ENCODE measurements at places on chromosomes 2 and 18.

DNA sequence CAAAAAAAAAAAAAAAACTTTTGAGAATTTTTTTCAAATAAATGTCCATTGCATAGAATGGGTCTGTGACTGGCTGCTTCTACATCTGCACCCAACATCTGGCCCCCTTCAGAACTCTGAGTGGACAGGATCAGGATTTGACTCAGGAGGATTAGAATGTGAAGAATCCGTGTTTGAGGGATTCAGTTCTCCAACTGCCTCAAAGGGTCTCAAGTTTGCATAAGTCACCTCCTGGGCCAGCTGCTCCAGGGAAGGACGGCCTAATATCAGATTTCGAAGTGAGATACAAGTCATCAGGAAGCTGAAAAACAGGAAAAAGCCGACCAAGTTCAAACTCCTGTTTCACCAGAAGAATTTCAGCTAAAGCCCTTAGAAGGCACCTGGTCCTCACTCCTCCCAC is 10.9 kb downstream of the MAT2A start:
- no peak for DNase-seq

GRCh38 chr2:12488352-12489318 is 228.1 kb upstream of the TRIB2 start:
- DNase-seq, result no peak

- DNase-seq, result no peak
Measured at GRCh38 chr2:124317628-124318027, 292.5 kb downstream of the CNTNAP5 start.

GRCh38 chr2:5507367-5507766 is 184.8 kb upstream of the SOX11 start:
- DNase-seq, result no peak

DNA sequence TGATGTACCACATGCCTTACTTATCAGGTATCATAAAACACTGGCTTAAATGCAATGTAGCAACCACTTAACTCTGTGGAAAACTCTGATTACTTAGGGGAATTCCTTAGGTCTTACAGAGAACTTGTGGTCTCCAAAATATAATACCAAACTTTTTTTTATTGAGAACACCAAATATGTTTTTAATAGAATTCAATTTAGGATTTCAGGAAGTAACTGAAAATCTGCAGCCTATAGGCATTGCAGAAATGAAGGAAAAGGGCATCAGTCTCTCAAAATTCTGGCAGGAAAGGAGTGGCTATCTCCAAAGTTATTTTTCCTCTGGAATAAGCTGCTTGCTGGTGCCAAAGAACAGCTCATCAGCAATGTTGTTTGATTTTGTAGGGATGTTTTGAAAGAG is 105.3 kb upstream of the UGP2 start:
- no peak for DNase-seq

DNA sequence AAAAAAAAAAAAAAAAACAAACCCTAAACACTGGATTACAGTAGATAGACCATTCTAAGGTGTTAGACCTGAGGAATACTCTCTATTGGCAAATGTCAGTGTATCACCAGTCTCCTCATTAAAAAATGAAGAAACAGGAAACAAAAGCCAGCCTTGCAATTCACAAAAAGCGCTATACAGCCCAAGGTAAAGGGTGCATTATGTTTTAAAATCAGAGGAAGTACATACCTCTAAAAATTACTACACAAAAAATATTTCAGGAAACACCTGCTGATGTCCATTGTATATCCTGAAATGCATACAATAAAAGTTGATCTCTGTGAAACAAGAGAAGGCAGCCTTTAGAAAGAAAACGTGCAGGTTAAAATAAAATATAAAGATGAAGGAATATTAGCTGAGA is 54.9 kb upstream of the TSPYL6 start:
- no peak for DNase-seq

GRCh38 chr2:80519699-80520291 is 215.2 kb upstream of the LRRTM1 start:
- DNase-seq, result no peak

GRCh38 chr2:71938108-71938507 is 209.6 kb downstream of the CYP26B1 start:
- DNase-seq, result no peak

- no peak for DNase-seq
Measured at GRCh38 chr2:14199040-14199439, 433.5 kb upstream of the LRATD1 start.

DNA sequence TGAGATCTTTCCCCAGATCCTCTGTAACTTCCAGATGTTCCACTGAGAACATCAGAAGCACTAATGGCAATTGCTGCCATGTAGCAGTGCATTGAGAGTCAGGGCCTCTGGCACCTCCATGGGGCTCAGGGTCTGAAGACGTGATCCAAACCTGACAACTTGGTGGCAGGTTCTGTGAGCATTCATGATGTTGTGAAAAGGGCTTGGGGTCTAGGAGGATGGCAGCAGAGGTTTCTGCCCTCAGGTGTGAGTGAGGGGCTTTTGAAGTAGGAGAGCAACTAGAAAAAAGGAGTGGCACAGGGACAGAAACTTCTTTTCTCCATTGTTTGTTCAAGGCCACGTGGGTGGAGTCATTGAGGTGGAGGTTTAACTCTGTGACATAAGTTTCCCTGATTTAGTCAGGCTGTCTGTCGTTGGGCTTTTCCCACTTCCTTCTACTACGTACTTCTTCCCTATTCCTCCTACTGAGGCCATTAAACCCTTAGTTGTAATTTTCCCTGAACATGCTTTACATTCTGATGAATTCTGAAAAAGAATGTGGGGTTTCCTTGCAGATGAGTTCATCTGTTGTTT is 13.1 kb downstream of the CFLAR start:
- DNase-seq, result no peak

GRCh38 chr2:128690431-128690830 is 371.8 kb upstream of the HS6ST1 start:
- no peak for DNase-seq

DNA sequence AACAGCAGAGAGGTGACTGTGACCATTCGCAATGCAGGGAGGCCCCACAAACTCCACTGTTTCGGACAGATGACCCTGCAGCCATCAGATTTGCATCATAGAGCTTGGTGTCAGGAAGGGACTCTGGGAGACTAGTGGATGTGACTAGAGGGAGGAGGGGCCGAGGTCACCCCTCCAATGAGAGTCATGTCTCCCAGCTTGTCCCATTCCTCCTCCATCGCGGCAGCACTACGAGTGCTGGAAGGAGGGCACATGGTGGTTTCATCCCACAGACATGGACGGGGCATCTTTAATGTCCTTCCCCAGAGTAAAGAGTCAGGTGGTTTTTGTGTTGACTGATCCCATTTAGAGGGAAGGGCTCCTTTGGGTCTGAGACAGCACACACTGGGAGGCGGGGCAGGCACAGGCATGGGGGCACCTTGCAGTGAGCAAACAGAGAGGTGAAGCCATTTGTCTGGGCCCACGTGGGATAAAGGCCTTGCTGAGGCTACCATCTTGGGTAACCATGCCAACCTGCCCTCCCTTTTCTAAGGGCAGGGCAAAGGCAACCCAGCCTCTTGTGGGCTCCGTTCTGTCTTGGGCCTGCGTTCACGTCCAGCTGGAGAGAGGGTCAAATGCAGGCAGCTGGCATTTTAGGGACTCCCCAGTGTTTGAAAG is 208.1 kb downstream of the ASB1 start:
- DNase-seq, result no peak

GRCh38 chr2:160538559-160539355 is 45.1 kb upstream of the RBMS1 start:
- DNase-seq, result no peak

DNA sequence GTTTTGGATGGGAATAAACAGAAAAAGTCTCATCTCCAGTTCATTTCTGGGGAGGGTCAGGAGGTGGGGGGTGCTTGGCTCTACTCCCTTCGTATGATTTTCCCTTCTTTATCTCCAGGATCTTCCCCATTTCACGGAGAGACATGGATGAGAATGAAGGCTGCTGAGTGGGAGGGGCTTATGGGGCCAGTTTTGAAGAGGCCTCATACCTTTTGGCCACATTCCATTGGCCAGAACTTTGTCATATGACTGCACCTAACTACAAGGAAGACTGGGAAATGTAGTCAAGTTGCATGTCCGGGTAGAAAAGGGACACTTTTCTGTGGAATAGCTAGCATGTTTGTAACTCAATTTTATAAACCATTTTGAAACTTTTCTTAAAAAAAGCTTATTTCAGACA is 117.6 kb downstream of the NEDD4L start:
- no peak for DNase-seq

- no peak for DNase-seq
Measured at GRCh38 chr2:215479121-215479520, 43.3 kb upstream of the FN1 start.

GRCh38 chr2:198930170-198930569 is 527.6 kb downstream of the SATB2 start:
- no peak for DNase-seq

GRCh38 chr2:53450923-53451322 is 316.7 kb upstream of the CHAC2 start:
- no peak for DNase-seq

DNA sequence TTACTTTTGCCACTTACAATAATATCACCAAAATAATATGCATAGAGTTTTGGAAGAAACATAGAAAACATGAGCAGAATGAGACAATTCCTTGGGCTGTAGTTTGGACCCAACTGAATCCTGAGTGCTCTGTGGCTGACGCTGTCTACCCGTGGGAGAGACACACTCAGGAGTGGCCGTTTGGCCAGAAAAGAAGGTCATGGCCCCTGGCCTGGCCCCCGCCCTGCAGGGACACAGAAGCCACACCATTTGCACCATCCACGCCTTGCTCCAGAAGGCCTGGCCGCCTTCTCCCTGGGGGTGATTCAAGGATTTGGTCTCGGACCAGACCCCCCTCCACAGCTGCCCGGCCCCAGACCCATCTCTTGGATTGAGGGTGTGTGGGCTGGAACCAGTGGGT is 6.4 kb upstream of the D2HGDH start:
- no peak for DNase-seq

GRCh38 chr2:56707218-56707617 is 523.4 kb downstream of the CCDC85A start:
- DNase-seq, result no peak

- DNase-seq, result no peak
Measured at GRCh38 chr18:62374410-62374965, 49.4 kb downstream of the TNFRSF11A start.

- no peak for DNase-seq
Measured at GRCh38 chr2:63842149-63843061, 709 bp downstream of the UGP2 start.

GRCh38 chr2:175840256-175840655 is 161.8 kb downstream of the LNPK start:
- DNase-seq, result no peak

DNA sequence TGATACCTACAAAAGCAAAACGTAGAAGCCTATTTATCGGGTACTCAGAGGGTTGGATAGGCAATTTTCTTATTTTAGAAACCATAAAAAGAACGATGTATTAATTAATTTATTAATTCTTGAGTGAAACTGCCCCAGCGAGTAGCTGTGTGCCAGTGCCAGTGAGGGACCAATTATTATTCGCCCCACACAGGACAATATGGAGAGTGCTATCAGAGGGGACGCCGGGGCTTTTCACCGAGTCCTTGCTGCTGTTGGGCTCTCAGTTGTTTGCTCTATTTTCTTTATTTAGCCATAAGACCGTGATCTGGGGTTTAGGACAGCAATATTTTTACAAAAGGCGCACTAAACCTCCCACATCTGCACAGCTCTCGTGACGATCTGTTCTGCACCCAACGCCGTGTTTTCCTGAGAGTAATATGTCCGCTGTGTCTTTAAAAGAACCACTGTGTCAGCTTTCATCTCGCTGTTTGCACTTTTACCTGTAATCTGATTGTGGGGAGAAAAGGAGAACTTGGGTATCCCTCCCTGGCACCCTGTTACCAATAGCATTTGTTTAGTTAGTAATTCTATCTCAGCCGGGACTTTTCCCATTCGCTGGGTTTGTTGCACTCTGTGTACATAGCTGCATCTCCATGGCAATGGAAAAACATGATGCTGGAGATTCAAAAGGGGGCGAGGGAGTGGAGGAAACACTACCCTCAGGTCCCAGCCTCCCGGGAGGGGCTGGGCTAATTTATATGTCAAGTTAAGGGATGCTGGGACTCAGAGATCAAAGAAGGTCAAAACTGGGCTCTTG is 30.1 kb upstream of the ZNF516 start:
- no peak for DNase-seq

DNA sequence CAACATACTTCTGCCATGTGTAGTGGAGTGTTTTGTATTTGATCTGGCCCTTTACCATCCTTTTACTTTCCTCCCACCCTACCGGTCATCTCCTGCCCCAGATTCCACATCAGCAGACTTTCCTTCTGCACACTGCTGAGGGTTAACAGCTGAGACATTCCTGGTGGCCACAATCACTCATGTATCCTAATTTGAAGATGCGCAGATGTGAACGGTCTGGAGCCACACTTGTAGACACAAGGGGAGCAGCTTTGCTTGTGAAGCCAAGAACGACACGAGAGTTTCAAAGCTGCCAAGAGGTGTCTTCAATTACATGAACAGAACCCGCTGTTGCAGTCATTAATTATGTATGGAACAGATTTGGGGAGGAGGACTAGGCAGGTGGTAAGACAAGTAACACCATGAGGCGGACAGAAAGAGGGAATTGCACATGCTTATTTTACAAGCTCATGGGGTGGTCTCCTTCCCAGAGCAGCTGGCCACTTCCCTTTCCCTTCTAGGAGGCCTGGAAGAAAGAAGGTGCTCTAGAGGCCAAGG is 260.7 kb upstream of the KLHL29 start:
- DNase-seq, result no peak

DNA sequence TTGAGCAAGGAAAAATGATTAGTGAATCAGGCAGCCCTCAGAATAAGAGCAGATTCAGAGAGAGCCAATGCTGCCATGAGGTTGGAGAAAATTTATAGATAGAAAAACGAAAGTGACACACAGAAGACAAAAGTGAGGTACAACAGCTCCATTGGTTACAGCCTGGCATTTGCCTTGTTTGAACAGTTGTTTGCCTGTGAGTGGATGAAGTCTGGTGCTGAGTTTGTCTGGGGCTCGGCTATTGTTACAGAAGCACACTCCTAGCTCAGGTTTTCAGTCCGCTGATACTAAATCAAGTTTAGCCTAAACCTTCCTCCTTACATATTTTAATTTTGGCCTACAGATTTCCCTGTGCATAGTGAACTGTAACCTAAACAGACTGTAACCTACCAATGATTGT is 387.8 kb upstream of the RAB12 start:
- DNase-seq, result no peak

DNA sequence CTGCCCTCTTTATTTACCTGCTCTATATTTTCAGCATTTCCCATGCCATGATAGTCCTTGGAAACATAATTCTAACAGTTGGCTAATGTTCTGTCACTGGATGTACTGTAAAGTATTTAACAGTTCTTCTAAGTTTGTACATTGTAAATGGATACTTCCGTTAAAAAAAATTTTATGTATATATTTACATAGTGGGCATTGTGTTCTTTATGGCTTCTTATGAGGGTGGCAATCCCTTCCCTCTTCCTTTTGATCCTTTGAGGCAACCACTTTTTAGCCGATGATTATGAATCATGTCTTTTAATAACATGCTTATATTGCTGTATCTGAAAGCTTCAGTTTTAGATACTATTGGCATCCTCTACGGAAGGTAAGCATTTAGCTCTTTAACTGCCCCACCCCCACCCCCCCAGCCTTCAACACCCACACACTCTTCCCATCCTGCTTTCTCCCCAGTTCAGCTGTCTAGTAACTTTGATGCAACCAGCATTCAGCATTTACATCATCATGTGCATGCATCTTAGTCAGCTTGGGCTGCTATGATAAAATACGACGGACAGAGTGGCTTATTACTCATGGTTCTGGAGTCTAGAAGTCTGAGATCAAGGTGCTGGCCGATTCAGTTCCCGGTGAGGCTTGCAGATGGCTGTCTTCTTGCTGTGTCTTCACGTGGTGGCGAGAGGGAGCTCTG is 21.0 kb upstream of the EDAR start:
- no peak for DNase-seq

- DNase-seq, result no peak
Measured at GRCh38 chr18:1805521-1805920, 765.8 kb downstream of the METTL4 start.

All from cortex of kidney (tissue), 1 donor.